Thoracic aorta (tissue), 2 donors: ENCODE measurements at places on chromosomes 16 and 17. TPM values are rescaled to one million over a fixed set of nuclear protein-coding genes. Genes with fewer than 3 reads are reported as not detected.

DNA sequence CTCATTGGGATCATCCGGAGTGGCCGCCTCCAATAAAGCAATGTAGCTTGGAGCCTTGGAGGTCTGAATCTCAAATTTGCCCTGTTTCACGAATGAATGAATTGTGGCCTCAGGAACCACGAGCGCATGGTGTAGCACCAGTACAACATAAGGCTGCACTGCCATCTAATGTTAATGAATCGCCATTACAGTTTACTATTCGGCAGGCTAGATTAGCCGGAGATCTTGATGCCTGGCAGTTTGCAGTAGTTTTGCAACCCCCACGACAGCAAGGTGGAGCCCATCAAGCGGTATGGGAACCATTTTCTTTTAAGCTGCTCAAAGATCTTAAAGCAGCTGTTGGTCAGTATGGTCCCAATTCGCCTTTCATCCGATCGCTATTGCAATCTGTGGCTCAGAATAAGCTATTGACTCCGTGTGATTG lies 18.8 kb downstream of the ALOX15B start:
- DNase-seq: no peak

DNA sequence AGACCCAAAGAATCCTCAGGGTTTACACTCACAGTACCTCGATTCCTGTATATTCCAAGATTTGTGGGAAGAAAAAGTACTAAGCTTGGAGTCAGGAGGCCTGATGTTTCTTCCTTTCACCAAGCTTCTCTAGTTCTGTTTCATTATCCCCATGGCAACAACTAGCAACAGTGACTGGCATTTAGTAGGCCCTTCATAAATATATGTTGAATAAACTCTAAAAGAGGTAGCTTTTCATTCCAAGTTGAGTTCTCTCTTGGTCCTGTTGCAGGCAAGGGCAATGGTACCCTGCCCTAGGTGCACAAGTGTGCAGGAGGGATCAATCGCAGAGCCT lies 527 bp upstream of the UBE2Z start:
- no peak for DNase-seq

DNA sequence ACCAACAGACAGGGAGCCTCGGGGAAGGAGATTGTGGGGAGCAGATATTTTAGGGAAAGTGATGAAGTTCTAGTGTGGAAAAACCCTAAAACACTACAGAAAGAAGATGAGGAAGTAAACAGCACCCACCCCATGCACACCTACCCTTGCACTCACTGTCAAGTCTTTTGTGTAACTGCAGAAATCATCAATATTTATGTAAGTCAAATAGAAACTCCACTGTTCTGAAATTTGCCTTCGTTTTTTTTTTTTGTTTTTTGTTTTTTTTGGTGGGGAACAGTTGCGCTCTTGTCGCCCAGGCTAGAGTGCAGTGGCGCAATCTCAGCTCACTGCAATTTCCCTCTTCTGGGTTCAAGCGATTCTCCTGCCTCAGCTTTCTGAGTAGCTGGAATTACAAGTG lies 273.4 kb downstream of the CPPED1 start:
- DNase-seq: no peak

The TRPV2 gene
- 18.5 TPM for total RNA-seq

The ITGB4 gene
- total RNA-seq: 11.6 TPM

DNA sequence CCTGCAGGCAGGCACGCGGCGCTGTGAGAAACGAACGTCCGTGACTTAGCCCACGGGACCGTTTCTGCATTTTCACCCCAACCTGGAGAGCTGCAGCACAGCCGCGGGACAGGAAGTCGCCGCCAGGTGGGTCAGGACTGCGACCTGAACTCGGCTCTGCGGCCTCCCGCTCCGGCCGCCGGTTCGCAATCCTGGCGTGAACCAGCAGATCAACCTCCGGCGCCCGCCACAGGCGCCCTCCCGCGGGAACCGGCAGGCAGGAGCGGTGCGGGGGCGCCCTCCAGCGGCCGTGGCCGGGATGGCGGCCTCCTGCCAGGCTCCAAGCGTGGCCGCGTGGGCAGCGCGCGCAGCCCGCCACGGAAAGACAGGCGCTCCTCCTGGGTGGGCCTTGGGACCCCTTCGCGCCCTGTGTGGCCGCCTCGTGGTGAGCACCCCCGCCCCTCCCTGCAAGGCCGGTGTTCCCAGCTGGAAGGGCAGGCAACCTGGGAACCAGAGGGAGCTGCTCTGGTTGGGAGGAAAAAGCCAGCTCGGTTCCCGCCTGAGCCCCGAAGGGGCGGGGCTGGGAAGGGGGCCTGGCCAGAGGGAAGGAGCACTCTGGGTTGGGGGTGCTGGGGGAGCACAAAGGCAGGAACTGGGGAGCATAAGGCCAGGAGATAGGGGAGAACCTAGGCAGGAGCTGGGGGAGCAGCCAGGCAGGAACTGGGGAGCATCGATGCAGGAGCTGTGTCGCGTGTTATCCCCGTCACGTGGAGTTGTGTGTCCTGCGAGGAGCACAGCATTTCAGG lies 28.2 kb downstream of the ACTG1 start:
- peak; percentile 40 for DNase-seq

DNA sequence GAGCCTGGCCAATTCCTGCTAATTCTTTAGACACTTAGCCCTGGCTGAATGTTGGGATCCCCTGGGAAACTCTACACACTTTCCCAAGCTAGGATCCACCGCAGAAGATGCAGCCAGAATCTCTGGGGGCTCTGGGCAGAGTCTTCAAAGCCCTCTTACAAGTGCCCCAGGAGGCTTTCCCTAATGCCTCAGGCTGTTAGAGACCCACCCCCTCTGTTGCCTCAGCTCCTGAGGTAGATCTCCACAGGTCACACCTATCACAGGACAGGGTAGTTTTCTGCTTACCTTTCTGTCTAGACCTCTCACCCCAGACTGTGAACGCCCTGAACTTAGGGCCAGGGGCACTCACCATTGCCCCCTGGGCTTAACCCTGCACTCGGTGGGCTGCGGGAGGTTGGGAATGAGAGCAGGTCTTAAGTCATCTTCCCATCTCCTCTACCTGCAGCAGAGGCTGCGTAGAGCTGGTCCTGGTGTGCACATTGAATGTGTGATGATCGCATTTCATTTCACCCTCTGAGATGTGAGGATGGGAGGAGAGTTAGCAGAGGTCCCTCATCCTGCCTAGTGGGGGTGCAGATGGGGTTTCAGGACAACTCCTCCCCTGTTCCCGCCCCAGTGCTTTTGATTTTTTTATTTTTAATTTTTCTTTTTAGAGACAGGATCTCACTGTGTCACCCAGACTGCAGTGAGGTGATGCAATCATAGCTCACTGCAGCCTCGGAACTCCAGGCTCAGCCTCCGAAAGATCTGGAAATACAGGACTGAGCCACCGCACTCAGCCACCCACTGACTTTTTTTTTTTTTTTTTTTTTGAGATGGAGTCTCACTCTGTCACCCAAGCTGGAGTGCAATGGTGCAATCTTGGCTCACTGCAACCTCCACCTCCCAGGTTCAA lies 89.0 kb upstream of the LHX1 start:
- DNase-seq: no peak
